Forelimb muscle (tissue), 1 donor: ENCODE measurements at places on chromosomes 16 and 17. TPM values are rescaled to one million over a fixed set of nuclear protein-coding genes. Genes with fewer than 3 reads are reported as not detected.

Gene JUP
- 31.0 TPM for polyA plus RNA-seq

Gene SPATA32
- 0.11 TPM for polyA plus RNA-seq

DNA sequence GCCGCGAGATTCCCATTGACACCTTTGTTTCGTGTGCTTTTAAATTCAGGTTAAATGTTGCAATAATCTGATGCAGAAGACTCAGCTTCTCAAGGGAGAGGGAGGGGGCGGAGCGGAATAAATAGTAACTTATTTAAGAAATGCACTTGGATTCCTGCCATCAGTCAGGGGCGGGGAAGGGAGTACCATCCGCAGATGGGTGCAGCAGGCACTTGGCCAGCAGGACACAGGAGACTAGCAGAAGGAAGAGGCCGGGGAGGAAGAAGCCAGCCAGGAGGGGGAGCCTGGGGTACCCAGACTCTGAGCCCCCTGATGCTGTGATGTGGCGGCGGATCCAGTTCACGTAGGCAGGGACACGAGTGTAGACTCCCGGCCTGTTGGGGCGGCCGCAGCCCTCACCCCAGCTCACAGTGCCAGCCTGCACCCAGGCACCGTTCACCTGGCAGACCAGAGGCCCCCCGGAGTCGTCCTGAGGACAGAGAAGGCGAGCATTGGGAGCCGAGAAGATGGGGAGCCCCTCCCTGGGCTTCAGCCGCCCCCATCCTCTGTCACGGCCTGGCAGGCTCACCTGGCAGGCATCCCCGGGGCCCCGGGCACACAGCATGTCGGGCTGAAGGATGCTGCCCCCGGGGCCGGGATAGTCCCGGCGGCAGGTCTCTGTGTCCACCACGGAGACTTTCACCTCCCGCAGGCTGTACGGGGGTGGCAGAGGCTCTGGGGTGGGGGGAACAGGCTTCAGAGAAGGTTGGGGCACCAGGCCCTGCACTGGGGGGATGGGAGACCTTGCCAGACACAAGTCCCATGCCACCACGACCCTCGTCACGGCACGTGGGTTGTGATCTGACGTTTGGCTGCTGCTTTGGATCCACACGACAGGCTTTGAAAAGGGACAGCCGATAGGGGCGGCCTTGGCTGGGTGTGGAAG is 3.2 kb downstream of the TPSG1 start:
- no peak for DNase-seq

GRCh38 chr17:77146246-77146632 is 5.5 kb downstream of the SEC14L1 start:
- DNase-seq, result no peak

GRCh38 chr17:76132574-76133338 is 8.3 kb downstream of the FOXJ1 start:
- no peak for DNase-seq

Gene CHST6
- polyA plus RNA-seq, result 2.1 TPM
